ENCODE measurements at places on chromosomes 3 and 15. TPM values are rescaled to one million over a fixed set of nuclear protein-coding genes. Genes with fewer than 3 reads are reported as not detected.

DNA sequence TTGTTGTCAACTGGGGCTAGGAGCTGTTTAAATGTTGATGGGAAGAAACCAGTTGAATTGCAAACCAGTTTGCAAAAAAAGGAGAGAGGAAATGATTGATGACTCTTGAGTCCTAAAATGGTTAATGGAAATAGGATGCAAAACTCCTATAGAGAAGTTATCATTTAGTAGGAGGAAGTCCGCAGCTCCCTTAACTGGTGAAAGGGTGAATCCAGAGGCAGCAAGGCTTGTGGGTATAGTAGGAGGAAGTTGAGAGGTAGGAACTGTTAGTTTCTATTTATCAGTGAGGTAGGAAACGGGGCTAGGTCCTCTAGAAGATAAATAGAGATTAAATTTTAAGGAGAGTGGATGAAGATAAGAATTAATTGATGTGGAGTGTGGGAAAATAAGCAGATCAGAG is 15.4 kb downstream of the IREB2 start:
- H3K27ac ChIP-seq, result no peak overlapping the region
- H3K4me1 ChIP-seq, result peaks cover 14% of the 10 kb centered on the region
- H3K4me3 ChIP-seq, result no peak overlapping the region
- H3K36me3 ChIP-seq, result peaks cover 3% of the 10 kb centered on the region
- no peak for DNase-seq
- no peaks in the 10 kb centered on the region for H3K27me3 ChIP-seq

GRCh38 chr3:36923981-36924743 is 20.7 kb downstream of the TRANK1 start:
- H3K4me1 ChIP-seq, result peaks cover 17% of the 10 kb centered on the region
- no peaks in the 10 kb centered on the region for H3K36me3 ChIP-seq
- H3K27me3 ChIP-seq, result no peaks in the 10 kb centered on the region

DNA sequence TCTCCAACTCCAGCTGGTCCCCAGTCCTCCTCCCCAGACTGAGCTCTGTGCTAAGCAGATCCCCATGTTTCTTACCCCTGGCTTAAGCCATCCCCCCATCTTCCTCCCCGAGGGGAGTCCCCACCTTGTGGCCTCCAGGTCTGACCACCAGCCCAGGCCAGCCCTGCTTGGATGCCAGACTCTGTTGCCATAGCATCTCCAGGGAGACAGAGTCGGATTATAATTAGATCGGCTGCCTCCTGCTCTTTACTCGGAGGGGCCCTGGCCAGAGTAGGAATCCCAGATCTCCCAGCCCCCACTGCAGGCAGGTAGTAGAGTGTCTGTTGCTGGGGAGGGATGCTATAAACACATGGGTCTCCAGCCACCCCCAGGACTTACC is 2.4 kb downstream of the KLHDC8B start:
- no peak for DNase-seq
- H3K4me1 ChIP-seq, result peaks cover 18% of the 10 kb centered on the region
- no peak overlapping the region for H3K4me3 ChIP-seq
- no peak overlapping the region for H3K27ac ChIP-seq
- H3K27me3 ChIP-seq, result no peaks in the 10 kb centered on the region
- no peaks in the 10 kb centered on the region for H3K36me3 ChIP-seq

ITIH4 gene
- total RNA-seq, result 32.8 TPM

COL6A5 gene
- not detected for total RNA-seq

GRCh38 chr3:175590745-175591144 is 731.6 kb downstream of the NAALADL2 start:
- no peaks in the 10 kb centered on the region for H3K4me1 ChIP-seq
- no peaks in the 10 kb centered on the region for H3K27me3 ChIP-seq

STAC gene
- not detected for total RNA-seq

- no peaks in the 10 kb centered on the region for H3K4me1 ChIP-seq
- no peaks in the 10 kb centered on the region for H3K36me3 ChIP-seq
- H3K27me3 ChIP-seq, result no peaks in the 10 kb centered on the region
- DNase-seq, result no peak
- no peak overlapping the region for H3K27ac ChIP-seq
Observed at GRCh38 chr3:84318273-84318809, 640.4 kb upstream of the CADM2 start.

- H3K27ac ChIP-seq, result no peak overlapping the region
- no peaks in the 10 kb centered on the region for H3K27me3 ChIP-seq
- no peaks in the 10 kb centered on the region for H3K36me3 ChIP-seq
- peaks cover 4% of the 10 kb centered on the region for H3K4me1 ChIP-seq
Observed at GRCh38 chr3:32877598-32877997, 59.8 kb downstream of the TRIM71 start.

GHSR gene
- 0.38 TPM for total RNA-seq

ECE2 gene
- not detected for total RNA-seq
